Activated naive CD8-positive, alpha-beta T cell treated with anti-CD3 and anti-CD28 coated beads for 36 hours (primary cell): ENCODE measurements at places on chromosomes 16 and 17.

DNA sequence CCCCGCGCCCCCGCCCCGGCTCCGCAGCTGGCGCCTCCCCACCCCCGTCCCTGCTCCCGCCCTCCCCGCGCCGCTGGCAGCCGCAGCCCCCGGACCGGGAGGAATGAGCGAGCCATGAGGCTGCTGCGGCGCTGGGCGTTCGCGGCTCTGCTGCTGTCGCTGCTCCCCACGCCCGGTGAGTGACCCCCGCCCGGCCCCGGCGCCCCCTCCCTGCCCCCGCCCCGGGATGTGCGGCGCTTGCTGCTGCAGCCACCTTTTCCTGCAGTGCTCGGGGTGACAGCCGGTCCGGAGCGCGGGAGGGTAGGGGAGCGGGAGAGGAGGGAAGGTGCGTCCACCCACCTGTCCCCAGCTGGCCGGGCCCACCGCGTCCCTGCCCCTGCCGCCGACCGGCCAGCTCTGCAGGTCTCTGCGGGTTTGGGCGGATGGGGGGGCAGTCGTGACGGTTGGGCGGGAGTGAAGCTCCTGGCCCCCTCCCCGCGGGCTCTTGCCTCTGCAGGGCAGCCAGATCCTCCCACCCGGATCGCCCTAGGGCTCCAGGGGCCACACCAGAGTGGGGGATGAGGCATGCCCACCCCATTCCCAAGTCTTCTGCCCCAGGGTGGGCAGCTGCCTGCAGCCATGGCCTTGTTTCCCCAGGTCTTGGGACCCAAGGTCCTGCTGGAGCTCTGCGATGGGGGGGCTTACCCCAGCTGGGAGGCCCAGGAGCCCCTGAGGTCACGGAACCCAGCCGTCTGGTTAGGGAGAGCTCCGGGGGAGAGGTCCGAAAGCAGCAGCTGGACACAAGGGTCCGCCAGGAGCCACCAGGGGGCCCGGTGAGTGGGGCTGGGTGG lies 513 bp downstream of the ADAM11 start:
- DNase-seq = no peak

DNA sequence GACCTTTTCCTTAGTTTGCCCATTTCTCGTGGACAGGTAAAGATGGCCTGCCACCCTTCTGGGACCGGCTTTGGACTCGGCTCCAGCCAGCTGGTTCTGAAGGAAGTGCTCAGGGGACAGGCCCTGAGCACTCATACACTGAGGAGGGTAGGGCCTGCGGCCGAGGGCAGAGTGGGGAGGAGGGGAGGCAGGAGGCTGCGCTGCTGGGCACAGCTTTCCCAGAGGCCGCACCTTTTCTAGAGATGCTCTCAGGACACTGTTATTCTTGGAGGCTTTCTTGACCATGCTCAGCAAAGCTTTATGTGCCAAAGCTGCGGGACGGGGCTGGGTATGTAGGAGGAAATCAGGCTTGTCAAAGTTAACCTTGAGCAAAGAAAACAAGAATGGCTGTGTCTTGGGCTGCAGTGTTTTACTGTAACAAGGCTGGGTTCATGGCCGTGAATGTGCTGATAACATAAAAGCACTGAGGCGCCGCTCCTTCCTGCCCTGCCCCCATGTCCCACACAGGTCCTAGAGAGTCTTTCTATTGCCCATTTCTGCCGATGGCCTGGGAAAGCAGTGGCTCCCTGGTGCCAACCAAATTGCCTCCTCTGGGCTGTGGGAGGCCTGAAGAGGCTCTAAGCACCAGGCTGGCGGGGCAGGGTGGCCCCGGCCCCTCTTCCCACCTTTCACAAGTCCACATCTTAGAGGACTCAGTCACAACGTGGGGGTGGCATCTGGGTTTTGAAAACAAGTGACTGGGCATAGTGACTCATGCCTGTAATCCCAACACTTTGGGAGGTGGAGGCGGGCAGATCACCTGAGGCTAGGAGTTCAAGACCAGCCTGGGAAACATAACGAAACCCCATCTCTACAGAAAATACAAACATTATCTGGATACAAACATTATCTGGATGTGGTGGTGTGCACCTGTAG lies 22.3 kb upstream of the TIMP2 start:
- no peak for DNase-seq

GRCh38 chr16:19716183-19716582 lies 1.8 kb downstream of the KNOP1 start:
- DNase-seq = no peak

- DNase-seq = no peak
Measured at GRCh38 chr16:84239141-84239769, 557 bp downstream of the KCNG4 start.

DNA sequence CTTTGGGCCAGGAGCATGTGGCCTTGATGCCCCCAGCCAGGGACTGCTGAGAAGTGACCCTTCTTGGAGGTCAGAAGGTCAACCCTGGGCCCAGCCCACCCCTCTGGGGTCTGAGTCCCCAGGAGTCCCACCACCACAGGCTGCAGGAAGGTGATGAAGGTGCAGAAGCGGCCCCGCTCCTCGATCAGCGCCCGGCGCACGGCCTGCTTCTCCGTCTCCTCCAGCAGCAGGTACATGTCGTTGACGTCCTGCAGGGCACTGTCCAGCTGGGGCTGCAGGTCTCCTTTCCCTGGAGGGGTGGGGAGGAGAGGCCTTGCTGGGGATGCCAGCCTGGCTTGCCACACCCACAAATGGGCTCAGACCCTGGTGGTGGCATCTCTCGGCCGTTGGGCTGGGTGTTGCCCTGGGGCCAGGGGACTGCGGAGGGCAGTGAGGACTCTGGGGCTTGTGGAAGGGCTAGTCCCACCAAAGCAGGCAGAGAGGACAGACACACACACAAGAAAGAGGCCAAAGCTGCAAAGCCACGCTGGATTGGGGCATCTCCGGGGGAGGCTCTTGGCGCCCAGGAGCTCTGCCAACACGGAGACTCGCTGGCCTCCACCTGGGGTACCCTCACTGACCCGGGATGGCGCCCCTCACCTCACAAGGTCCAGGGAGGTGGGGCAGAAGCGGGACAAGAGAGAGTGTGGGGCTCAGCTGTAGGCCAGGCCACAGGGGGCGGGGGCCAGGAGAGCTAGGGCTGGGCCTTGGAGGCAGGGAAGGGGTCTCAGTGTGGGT lies 7.5 kb downstream of the MTSS2 start:
- DNase-seq = no peak

GRCh38 chr17:73387746-73388577 lies 76.2 kb upstream of the CDC42EP4 start:
- no peak for DNase-seq

DNA sequence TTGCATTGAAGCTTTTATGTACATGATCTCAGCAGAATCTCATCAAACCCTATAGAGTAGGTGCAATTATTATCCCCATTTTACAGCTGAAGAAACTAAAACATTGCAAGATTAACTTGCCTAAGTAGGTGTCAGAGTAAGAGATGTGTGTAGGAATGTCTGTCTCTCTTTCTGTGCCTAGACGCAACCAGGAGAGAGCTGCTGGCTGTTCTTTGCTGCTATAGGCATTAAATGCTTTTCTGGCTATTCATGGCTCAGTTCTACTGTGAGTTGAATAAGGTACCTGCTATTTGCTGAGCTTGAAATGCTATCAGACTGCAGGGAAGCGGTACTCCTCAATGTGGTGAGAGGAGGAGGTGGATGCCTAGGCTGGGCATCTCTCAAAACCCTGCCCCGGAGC lies 17.0 kb downstream of the IRX5 start:
- no peak for DNase-seq

DNA sequence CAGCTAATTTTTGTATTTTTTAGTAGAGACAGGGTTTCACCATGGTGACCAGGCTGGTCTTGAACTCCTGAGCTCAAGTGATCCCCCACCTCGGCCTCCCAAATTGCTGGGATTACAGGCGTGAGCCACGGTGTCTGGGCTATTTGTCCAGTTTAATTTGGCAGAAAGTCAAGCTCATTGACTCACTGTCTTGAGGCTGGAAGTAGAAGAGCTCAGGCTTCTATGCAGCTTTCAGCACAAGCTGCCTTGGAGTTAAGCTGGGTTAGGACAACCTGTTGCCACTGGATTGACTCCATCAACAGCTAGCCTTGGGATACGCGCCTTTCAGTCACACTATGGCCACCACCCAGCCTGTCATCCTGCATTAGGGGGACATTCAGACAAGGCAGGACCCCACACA lies 76.2 kb upstream of the DNAH17 start:
- DNase-seq = no peak

- no peak for DNase-seq
Measured at GRCh38 chr17:78722246-78722761, 59.8 kb downstream of the CYTH1 start.

DNA sequence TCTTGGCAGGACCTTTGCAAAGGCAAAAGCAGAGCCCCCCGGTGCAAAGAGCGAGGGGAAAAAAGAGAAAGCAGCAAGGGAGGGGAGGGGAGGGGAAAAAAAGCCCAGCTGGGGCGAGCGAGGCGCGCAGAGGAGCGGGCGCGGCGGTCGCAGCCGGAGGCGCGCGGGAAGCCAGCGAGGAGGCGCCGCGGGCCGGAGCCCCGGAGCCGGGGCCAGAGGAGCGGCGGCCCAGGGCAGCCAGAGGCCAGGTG lies 129 bp downstream of the IRX5 start:
- no peak for DNase-seq

DNA sequence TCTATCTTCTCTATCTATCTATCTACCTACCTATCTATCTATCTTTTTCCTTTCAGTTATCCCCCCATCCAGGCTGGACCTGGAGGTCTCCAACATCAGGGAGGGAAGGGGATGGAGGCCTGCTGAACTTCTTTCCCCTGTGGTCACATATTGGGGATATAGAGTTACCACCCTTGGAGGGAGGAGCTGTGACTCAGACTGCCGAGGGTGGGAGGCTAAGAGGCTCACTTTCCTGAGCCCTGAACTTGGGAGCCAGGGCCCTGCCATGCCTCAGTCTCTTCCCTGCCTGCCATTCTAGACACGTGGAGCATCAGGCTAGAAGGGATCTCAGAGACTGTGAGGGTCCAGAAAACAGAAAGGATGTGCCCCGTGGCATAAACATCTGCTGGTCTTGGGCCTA lies 8.4 kb downstream of the LRRC3C start:
- no peak for DNase-seq

DNA sequence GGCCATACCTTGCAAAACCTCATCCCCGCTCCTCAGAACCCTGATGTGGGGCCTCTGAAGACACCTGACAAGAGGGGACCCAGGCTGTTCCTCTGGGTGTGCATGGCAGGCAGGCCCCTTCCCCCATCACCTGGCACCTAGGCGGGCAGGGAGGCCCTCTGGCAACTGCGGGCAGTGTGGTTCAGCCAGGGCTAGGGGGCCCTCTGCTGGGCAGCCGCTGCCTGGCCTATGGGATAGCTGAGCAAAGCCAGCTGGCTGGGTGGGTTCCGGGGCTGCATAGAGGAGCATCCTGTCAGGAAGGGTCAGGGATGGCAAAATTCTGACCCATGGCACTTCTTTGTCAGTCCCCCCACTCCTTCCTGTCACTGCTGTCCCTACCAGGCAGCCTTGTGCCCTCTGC lies 228.7 kb upstream of the ASIC2 start:
- peak; percentile 2 for DNase-seq

GRCh38 chr16:77085981-77086380 lies 105.0 kb upstream of the MON1B start:
- DNase-seq = no peak
